ENCODE measurements at places on chromosomes 11 and 22.

- DNase-seq: no peak
These were observed 120.6 kb downstream of the MICAL3 start for GRCh38 chr22:17903564-17904295.

GRCh38 chr11:68036141-68036716 lies 2.6 kb upstream of the TCIRG1 start:
- no peak for DNase-seq

GRCh38 chr11:94884376-94884775 lies 89.0 kb downstream of the CWC15 start:
- no peak for DNase-seq

DNA sequence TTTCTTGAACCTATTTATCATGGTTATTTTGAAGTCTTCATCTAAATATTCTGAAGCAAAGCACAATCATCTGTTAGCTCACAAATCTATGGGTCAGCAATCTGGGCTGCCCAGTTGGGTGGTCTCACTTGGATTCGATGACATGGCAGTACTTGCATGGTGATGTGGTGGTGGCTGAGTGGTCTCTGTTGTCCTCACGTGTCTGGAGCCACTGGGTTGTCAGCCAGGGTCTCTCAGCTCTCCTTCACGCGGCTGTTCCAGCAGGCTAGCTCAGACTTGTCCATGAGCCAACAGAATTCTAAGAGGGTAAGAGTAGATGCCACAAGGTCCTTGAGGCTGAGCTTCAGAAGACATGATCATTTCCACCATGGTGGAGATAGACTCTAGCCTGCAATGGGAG lies 66.4 kb upstream of the KCNQ1OT1 start:
- no peak for DNase-seq

DNA sequence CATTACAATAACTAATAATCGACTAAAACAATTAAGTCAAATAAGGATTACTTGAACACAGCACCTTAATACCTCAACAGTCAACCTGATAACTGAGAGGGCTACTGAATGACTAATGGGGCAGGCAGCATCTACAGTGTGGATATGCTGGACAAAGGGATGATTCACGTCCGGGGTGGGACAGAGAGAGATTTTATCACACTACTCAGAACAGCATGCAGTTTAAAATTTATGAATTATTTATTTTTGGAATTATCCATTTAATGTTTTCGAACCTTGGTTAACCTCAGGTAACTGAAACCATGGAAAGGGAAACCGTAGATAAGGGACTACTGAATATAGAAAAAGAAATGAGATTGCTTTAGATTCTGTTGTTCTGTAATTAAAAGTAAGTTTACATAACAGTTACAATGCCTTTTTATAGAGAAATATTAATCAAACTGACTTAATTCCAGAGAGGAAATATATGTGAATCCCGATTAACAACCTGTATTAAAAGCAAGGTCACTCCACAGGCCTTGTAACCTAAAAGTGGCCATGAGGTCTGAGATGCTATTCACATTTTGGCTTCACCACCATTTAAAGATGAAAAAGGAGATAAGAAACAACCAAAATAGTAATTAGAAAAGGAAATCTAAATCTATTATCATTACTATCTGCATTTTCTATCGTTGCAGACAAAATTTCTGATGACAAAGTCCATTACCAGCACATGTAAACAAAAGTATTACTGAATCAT lies 119.0 kb upstream of the TP53AIP1 start:
- DNase-seq: no peak

GRCh38 chr11:6745465-6746015 lies 26.2 kb downstream of the OR2AG2 start:
- DNase-seq: no peak

GRCh38 chr22:23553438-23553837 lies 26.7 kb downstream of the IGLL1 start:
- DNase-seq: no peak

DNA sequence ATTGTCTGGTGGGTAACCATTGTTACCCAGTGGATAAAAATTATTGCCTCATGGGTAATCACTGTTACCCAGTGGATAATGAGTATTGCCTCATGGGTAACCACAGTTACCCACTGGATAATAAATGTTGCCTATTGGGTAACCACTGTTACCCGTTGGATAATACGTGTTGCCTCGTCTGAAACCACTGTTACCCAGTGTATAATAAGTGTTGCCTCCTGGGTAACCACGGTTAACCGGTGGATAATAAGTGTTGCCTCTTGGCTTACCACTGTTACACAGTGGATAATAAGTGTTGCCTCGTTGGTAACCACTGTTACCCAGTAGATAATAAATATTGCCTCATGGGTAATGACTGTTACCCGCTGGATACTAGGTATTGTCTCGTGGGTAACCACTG lies 20.9 kb upstream of the NXPE4 start:
- DNase-seq: no peak

- no peak for DNase-seq
These were observed 261.7 kb downstream of the BUD13 start for GRCh38 chr11:116510886-116511650.

GRCh38 chr22:50261615-50262459 lies at the start of gene MAPK12:
TSS of gene MAPK12 (minus strand) at chr22:50261683. CDS start at chr22:50261509, 174 bp downstream.
- DNase-seq: no peak

- DNase-seq: no peak
These were observed 10.8 kb upstream of the SNX32 start for GRCh38 chr11:65822776-65823528.

- no peak for DNase-seq
These were observed 28.8 kb downstream of the PLAAT5 start for GRCh38 chr11:63462137-63462536.

- DNase-seq: no peak
These were observed 72.3 kb downstream of the MN1 start for GRCh38 chr22:27729246-27729645.

GRCh38 chr22:30241576-30242371 lies 4.8 kb downstream of the LIF start:
- no peak for DNase-seq

GRCh38 chr11:66871521-66871901 lies 14.6 kb downstream of the LRFN4 start:
- no peak for DNase-seq

DNA sequence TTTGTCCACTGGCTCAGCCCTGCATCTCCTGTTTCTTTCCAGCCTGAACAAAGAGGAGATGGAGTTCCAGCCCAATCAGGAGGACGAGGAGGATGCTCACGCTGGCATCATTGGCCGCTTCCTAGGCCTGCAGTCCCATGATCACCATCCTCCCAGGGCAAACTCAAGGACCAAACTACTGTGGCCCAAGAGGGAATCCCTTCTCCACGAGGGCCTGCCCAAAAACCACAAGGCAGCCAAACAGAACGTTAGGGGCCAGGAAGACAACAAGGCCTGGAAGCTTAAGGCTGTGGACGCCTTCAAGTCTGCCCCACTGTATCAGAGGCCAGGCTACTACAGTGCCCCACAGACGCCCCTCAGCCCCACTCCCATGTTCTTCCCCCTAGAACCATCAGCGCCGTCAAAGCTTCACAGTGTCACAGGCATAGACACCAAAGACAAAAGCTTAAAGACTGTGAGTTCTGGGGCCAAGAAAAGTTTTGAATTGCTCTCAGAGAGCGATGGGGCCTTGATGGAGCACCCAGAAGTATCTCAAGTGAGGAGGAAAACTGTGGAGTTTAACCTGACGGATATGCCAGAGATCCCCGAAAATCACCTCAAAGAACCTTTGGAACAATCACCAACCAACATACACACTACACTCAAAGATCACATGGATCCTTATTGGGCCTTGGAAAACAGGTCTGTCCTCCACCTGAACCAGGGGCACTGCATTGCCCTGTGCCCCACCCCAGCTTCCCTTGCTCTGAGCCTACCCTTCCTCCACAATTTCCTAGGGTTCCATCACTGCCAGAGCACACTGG lies 5.0 kb downstream of the FTH1 start:
- DNase-seq: no peak

DNA sequence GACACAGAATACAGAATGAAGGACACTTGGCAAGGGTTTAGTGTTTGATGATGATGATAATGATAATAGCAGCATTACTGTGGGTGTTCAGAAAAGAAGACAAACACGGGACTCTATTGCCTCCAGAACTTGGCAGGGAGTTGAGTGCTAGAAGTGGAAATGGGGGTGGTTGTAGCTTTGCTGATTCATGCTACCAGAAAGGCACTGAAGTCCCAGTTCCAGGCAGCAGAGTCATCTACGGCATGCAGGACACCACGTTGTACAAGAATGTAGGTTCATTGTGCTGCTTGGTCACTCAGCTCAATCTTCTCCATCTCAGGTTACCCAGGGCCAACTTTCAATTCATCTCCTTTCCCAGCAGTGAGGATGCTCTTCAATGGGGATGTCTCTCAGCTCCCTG lies 115.7 kb downstream of the NTM start:
- no peak for DNase-seq

DNA sequence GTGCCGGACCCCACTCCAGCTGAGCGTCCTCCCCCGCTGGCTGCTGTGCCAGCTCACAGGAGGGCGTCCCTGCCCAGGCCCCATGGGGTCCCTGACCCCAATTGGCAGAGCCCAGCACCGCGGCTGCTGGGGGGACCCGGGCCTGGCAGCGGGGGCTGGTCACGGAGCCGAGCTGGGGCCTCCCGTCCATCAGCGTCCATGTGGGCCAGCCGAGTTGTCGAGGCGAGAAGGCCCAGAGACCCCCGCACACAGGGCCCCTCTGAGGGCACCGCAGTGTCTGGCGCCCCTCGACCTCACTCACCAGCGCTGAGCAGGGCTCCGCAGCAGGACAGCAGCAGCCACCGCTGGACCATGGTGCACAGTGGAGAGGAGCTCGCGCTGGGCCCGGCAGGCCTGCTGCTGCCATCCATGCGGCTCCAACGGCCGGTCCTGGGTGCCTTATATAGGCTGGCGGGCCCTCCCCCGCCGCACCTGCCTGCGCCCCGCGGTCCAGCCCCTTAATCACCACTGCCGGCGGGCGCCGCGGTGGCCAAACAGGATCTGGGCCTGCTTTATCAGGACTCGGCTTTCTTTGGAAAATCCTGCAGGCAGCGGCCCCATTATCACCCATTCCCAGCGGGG lies at the start of gene MUC6:
Gene MUC6, minus strand, starts transcription at position 416 of the 621 bp plus-strand sequence. Its CDS starts 63 bp downstream, at position 353.
- no peak for DNase-seq

GRCh38 chr11:84628871-84629620 lies 998.1 kb downstream of the DLG2 start:
- DNase-seq: no peak

DNA sequence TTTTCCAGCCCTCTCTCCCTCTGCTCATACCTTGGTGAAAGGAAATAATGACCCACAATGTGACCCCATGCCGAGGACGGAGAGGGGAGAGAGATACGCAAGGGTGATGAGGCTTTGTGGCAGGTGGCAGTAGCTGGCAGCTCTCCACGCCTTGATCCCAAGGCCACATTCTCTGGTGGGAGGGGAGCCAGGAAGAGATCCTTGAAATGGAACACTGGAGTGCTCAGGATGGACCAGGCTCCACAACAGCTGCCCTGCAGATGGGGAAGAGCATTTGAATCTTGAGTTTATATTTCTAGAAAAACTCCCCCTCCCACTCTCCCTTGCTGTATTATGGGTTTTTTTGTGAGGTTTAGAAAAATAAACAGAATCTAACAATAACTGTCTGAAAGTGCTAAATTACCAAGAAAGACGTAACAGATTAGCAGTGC lies 61.6 kb upstream of the CDON start:
- no peak for DNase-seq

DNA sequence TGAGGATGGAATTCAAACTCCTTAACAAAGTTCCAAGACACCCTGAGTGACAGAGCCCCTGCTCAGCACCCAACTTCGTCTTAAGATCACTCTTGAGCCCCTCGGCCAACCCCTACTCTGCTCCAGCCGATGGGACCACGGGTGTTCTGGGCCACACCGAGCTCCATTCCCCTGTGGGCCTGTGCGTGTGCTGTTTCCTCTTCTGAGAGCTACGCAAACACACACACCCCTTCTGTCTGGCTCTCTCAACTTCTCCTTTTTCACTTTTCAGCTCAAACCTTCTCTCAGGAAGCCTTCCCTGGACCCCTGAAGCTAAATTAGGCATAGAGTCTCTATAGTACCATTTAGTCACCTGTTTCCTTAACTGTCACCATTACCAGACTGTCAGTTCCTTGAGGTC lies 37.5 kb upstream of the NNMT start:
- no peak for DNase-seq

DNA sequence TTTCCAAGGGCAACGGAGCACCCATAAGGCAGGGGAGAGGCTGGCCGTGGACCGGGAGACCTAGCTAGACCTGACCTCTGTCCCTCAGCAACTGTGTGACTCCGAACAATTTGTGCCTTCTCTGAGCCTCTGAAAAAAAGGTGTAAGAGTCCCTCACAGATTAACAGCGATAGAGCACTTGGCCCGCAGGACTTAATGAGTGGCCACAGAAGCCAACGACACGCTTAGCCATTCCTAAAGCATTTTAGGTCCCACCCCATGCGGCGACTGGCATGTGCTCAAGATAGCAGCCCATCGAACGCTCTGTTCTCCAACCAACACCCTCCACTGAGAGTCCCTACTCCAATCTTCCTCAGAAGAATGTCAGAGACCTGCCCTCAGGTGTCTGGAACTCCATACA lies 1.5 kb downstream of the SULT4A1 start:
- no peak for DNase-seq

GRCh38 chr11:14374922-14375830 lies 16.2 kb upstream of the RRAS2 start:
- DNase-seq: no peak

GRCh38 chr11:65224930-65225278 lies 36.9 kb upstream of the POLA2 start:
- no peak for DNase-seq

DNA sequence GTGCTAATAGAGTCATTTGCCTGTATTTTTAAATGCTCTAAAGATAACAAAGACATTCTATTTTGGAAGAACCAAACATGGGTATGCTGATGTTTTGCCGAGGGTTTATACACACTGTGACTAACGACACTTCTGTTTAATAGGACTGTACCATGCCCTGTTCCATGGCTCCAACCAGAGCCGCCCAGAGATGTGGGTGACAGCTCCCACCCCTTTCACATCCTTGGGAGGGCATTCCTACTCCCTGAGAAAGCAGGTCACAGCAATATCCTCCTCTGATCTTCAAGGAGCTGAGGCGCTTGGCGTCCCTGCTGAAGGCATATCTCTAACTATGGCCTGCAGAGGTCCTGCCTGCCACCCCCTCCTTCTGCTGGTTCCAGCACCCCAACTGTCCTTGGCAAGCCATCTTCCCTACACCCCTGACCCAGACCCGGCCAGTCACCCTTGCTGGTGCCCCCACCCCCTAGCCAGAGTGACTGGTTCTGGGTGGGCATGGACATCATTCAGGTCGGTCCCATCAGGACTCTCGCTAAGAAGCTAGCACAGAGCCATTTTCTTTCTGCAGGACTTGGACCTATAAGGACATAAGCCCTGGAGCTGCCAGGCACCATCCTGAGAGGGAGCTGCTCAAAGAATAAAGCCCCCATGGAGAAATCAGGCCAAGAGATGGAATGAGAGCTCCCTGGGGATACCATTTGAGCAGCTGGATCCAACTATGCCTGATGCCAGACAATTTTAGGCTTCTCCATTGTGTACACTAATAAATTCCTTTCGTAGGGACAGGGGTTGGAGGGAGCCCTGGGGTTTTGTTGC lies 381.3 kb downstream of the CTTN start:
- DNase-seq: no peak

- DNase-seq: no peak
These were observed 303.6 kb downstream of the SOX6 start for GRCh38 chr11:16052750-16053149.

GRCh38 chr11:70402016-70402415 lies 3.7 kb downstream of the CTTN start:
- no peak for DNase-seq
